ENCODE measurements at places on chromosomes 1 and 21.
A peak's percentile ranks its signal among the peaks of the same experiment; 100 is the strongest.

DNA sequence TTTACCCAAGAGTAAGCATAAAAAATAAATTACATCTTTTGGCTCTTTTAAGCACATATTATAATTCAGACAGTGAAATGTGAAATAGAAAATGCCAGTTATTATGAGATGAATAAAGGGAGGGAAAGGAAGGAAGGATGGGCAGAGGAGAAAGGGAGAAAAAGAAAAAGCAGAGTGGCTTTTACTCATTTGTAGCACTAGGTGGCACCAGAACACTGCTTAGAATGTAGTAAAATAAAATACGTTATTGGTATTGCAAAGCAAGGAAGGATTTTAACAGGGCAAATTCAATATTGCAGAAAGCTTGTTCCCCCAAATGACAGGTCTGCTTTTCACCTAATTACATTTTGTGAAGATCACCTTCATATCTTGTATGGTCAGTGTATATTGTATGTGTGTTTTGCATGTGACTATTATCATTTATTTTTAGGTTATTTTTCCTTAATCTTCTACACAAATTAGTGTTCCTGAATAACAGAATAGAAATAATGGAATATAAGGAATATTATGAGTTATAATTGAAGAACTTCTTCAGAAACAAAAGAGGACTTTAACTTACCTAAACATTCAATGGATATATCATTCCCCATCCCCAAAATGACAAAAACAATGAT, 9.1 kb upstream of the PCNX2 start:
- peak; percentile 30 for DNase-seq

DNA sequence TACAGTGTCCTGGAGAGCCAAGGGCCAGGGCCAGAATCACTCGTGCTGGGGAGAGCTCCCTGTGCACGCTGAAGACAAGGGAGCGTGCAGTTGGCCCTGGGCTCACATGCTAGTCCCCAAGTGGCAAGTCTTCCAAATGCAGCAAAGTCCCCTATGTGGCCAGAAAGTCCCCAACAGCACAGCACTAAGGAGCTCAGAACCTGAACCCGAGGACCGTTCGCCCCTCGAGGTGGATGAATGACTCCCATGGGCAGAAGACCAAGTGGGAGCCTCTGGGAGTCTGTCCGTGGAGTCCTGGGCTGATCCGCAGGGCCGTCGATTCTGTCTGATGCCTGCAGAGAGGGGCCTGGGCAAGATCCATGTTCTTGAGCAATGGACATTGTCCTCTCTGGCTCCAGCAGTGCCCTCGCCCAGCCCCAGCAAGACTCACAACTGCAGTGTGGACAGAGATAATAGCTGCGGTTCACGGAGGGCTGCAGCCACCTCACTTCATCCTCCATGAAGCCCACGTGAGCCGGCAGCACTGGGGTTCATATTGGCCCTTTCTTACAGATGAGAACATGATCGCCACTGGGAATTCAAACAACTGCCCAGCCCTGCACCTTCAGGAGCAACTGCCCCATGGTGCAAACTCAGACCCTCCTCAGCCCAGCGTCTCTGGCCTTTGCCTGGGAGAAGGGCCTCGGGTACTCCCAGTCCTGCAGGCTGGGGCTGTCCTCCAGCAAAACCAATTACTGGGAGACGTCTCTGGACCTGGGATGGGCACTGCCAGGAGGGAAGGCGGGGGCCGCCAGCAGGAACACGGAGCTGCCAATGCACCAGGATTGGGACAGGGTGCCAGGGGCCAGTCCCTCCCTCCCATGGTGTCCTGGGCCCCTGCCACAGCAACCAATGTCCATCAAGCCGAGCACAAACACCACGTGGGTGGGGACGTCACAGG, 243.7 kb downstream of the NPHP4 start:
- no peak for DNase-seq

GRCh38 chr1:160830321-160831153, 32.1 kb downstream of the CD244 start:
- DNase-seq, result no peak

DNA sequence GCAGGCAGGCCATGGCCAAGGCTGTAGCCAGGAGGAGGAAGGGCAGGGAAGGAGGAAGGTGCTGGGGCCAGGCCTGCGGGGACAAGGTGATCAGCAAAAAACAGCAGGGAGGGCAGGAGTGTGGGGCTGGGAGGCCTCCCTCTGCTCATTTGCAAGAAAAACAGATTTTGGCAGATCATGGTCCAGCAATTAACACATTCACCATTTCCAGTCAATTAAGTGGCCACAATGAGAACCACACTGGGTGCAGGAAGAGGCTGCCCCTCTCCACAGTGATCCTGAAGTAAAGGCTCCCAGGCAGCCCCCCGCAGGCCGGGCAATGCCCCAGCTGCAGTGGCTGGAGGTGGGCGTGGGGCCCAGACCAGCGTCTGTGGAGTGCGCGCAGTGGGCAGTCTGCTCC, 54.6 kb downstream of the DMRTB1 start:
- no peak for DNase-seq

GRCh38 chr1:226671277-226671676, 67.8 kb downstream of the ITPKB start:
- DNase-seq, result no peak

Data from NCI-H2107 (cell line).